ENCODE measurements at places on chromosomes 16 and 17.

DNA sequence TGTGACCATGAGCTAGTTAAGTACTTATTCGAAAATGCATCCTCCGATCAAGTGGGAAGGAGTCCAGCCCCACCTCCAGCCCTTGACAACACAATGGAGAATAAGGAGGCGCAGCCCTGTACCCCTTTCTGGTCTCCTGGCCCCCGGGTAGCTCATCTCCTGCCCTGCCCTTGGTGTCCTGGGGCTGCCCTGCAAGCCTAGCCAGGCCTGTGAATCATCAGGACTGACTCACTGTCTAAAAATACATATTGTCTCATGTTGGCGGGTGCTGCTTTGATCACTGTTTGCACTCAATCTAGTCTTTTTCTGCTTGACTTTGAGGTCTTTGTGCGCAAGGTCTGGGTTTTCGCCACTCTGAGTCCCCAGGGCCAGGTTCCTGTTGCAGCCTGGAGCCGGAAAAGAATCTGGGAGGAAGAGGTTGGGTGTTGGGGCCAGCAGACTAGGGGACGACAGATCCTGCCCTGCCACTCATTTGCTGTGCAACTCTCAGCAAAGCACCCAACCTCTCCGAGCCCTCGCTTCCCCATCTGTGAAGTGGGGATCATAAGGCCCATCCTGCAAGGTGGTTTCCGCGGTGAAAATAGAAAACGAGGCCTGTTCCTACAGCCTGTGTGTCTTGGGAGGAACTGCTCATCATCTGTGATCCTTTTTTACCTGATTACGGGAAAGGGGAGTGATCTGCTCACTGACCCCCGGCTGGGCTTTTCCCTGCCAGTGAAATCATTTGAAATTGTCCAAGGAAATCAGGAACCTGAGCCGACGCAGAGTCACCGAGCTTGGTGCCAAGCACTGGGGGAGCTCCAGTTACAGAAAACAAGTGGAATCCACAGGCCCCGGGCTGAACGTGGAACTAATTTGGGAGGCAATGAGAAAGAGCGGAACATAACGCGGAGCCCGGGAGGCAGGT is 230.4 kb downstream of the PARN start:
- peak; percentile 70 for DNase-seq

DNA sequence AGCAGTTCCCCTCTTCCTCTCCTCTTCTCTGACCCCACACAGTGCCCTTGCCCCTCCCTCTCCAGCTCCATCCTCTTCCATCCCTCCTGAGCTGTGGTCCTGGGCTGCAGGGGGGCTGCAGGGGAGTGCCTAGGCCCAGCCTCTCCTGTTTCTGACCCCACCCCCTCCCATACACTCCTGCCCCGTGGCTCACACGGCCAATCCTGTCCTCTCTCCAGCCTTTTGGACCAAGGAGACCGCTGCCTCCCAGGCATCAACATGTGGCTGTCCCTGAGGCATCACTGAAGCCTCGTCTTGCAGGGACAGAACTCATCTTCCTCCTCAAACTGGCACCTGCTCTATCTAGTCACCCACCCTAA is 6.7 kb downstream of the CLUH start:
- DNase-seq = no peak

DNA sequence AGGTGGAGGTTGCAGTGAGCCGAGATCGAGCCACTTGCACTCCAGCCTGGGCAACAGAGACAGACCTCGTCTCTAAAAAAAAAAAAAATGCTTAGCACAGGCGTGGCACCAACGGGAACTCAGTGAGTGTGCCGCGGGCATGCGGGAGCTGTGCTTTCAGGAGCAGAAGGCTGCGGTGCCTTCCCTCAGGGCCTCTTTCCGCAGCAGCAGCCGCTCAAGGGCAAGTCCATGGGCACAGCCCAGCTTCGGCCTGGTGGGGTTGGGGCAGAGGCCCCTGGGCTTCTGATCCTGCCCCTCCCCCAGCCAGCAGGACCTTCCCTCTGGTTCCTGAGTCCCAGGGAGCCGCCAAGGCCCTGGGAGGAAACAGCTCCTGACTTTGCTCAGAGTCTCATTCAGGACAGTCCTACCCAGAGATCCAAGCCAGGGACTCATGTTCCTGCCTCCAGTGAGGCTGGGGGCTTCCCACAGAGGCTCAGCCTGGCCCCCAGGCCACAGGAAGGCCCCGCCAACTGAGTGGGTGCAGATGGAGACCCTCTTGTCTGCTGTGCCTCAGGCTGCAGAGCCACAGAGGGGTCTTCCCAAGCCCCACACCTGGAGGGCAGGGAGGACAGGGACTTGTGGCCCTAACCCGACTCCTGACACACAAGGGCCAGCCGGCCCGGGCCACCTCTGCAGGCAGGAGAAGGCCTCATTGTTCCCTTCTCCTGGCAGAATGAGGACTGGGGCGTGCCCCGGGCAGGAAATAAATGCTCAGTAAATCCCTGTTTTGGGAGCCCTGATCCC is 3.3 kb upstream of the ZG16B start:
- DNase-seq = no peak

- peak; percentile 43 for DNase-seq
Measured at GRCh38 chr16:61887903-61888302, 148.3 kb downstream of the CDH8 start.

DNA sequence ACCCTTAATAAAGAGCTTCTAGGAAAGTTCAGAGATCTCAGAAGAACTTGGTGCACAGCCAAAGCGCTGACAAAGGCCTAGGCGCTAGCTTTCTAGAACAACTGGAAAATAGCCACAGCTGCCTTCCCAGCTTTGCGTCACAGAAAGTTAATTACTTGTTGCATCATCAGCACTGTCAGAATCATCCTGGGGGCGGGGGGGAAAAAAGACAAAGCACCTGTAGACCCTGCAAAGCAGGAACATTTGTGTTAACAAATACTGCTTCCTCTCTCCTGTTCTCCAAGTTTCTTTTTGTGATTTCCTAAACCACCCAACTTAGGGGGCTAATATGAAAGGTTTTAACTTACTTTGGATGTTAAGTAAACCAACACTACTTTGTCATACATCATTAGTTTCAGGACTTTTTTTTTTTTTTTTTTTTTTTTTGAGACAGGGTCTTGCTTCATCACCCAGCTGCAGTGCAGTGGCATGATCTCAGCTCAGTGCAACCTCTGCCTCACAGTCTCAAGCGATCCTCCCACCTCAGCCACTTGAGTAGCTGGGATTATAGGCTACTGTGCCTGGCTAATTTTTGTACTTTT is 4.8 kb upstream of the AARSD1 start:
- no peak for DNase-seq

GRCh38 chr17:2386400-2387085 is 14.3 kb downstream of the MNT start:
- no peak for DNase-seq

DNA sequence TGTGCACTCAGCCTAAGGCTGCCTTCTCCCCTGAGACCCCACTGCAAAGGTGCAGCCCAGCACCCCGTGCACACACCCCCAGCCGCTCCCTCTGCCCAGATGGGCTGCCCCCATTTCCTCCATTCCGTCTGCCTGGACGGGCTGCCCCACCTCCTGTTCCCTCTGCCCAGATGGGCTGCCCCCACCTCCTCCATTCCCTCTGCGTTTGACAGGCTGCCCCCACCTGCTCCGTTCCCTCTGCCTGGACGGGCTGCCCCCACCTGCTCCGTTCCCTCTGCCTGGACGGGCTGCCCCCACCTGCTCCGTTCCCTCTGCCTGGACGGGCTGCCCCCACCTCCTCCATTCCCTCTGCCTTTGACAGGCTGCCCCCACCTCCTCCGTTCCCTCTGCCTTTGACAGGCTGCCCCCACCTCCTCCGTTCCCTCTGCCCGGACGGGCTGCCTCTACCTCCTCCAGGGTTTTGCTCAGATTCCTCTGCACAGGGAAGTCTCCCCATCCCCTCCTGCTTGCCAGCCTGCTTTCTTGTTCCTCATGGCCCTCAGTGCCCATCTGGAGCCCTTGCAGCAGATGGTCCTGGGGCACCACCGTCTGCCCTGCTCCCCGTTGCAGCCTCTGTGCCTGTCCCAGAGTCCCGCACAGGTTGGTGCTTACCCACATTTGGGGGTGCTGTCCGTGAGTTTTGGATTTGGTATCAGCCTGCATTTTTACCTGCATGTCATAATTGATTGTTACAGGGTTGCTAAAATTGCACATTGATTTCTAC is 23.4 kb upstream of the IL17C start:
- DNase-seq = no peak

GRCh38 chr17:13592427-13592826 is 9.3 kb downstream of the HS3ST3A1 start:
- DNase-seq = no peak

GRCh38 chr16:49857423-49858181 is 1.7 kb upstream of the ZNF423 start:
- peak; percentile 78 for DNase-seq

- peak; percentile 87 for DNase-seq
Measured at GRCh38 chr17:48878920-48879898, 13.4 kb upstream of the ATP5MC1 start.

- no peak for DNase-seq
Measured at GRCh38 chr16:11053916-11054460, 109.6 kb downstream of the CLEC16A start.

- DNase-seq = peak; percentile 73
Measured at GRCh38 chr17:40317345-40317873, 8.4 kb downstream of the RARA start.

- DNase-seq = no peak
Measured at GRCh38 chr16:78878570-78878969, 722.0 kb downstream of the MAF start.

DNA sequence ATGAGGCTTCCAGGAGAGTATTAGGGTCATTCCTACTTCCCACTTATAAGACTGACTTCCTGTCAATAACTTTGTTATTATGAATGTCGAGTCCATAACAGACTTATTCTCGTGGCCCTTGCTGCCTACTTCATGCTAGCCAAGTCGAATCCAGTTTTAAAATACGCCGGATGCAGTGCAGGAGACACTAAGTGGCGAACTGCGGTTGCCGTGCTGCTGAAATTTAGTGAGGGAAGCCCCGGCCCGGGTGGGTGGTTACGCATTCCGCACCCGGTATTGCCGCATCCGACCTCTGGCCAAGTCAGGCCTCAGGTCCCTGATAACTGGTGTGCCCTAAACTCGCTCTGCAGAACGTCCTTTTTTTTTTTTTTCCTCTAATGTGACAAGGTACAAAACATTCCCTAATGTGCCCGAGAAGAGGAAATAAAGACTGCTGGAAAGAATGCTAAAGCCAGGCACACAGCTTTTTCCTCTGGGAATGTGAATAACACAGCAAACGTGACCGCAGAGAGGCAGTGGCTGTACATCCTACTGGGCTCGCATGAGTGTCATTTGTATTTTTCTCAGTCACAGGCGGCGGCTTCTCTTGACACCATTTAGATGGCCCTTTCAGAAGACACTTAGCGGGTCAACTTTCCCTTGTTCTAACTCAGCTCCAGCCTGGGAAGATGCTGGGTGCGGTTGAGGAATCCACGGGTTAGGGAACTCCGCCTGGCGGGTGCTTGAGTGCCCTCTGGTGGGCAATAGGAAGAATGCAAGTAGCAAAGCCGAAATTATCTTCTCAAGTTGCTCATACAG is 7.1 kb upstream of the AKTIP start:
- peak; percentile 87 for DNase-seq

GRCh38 chr17:28643983-28644786 is 773 bp downstream of the BLTP2 start:
- DNase-seq = peak; percentile 75

DNA sequence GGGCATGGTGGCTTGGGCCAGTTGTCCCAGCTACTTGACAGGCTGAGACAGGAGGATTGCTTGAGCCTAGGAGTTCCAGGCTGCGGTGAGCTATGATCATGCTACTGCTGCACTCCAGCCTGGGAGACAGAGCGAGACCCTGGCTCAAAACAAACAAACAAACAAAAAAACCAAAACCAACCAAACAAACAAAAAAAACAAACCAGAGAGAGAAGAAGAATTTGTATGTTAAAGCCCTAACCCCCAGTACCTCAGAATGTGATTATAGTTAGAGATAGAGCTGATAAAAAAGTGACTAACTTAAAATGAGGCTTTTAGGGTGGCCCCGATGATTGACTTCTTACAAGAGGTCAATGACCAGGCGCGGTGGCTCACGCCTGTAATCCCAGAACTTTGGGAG is 1.7 kb upstream of the MMP25 start:
- no peak for DNase-seq

DNA sequence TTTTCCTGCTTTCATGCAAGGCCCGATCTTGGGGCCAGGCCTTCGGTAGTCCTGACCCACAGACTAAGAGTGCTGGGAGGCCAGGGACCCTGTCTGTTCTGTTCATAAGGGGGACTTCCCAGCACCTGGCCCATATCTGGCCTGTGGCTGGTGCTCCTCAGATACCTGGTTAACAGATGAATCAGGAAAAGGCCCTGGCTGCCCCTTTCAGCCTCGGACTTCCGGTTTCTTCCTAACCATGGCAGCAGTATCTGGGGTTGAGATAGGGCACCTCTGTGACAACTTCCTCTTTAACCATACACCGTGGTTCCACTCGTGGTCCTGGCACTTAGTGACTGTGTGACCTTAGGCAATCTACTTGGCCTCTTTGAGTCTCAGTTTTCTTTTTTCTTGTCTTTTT is 18.4 kb downstream of the PLCG2 start:
- no peak for DNase-seq

DNA sequence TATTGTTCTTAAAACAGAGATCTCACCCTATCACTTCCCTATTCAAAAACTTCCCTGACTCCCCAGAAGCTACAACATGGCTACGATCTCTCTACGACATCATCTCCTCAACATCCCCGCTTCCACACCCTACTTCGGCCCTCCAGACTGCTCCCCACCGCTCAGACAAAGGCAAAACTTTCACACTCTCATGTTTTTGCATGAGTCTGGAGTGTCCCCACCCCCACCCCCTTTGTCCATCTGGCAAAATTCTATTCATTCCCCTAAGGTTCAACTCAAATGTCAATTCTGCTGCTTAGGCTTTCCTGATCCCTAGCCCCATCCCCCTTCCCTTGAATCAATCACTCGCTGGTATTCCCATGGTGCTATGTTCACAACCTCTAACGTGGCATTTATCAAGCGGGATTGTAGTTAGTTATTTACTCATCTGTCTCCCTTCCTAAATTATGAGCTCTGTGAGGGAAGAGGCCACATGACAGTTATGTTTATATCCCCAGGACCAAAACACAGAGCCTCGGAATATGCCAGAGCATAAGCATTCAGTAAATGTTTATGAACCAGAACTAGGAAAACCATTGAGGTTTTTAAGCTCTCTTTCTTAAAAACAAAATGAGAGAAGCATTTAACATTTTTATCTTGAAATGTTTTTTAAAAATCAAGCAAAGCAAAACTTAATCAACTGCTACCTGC is 55.9 kb downstream of the STX8 start:
- DNase-seq = no peak

DNA sequence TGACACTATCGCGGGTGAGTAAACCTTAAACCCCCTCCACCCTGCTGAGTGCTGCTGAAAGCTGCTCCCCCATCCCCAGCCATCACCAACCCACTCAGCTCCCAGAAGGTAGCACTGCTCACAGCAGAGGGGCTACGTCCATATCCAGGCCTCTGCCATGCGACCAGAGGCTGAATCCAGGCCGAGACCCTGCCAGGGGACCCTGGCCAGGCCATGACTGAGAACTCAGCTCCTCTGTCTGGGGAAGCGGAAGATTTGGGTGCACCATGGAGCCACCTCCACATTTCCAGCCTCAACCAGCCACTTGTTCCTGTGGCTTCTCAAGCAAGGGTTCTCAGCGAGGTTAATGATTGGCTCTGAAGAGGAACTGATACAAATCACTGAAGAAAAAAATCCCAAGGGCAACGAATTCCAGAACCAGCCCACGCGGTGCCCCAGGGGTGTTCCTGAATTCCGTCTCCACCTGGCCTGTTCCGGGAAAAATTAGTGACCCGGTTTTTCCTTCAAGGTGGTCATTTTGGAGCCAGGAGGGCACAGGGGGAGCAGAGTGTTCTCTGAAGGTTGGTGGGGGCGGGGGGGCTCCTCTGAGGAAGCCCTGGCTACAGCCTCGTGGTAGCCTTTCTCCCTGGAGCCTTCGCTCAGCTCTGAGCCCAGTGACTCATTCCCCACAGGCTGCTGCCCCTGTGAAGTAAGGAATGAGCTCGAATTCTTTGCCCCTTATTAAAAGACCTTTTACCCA is 9.3 kb upstream of the SLC16A5 start:
- DNase-seq = peak; percentile 91
